ENCODE measurements at places on chromosomes 1 and 21. TPM values are rescaled to one million over a fixed set of nuclear protein-coding genes. Genes with fewer than 3 reads are reported as not detected.
A peak's percentile ranks its signal among the peaks of the same experiment; 100 is the strongest.

Gene KLHL21
- 20.4 TPM for polyA plus RNA-seq

Gene CACNA1S
- not detected for polyA plus RNA-seq

Gene UMODL1
- not detected for polyA plus RNA-seq

Gene KRTAP7-1
- not detected for polyA plus RNA-seq

Gene RBP7
- 106 TPM for polyA plus RNA-seq

Gene LCE1F
- polyA plus RNA-seq, result not detected

Gene TDRD5
- polyA plus RNA-seq, result not detected

Gene GJA9
- not detected for polyA plus RNA-seq

Gene RAP1GAP
- polyA plus RNA-seq, result 5.9 TPM

Gene SLC2A5
- 0.39 TPM for polyA plus RNA-seq

GRCh38 chr1:183168308-183168707 lies 17.8 kb upstream of the LAMC2 start:
- DNase-seq, result no peak

DNA sequence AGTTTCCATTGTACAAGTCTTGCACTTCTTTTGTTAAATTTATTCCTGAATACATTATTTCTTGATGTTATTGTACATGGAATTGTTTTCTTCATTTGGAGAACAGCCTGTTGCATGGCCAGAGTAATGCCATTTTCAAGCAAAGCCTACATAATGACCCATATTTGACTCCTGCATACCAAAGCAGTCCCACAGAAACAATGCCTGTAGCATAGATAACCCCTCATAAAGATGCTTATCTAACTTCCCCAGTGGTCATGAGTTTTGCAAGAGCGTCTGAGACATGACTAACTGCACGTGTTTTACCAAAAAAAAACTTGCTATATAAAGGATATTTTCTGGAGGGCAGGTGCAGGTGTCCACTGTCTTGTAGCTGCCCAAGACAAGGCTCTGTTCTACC lies 30.3 kb upstream of the RLF start:
- no peak for DNase-seq

- no peak for DNase-seq
Observed at GRCh38 chr1:199936441-199936840, 91.1 kb upstream of the NR5A2 start.

DNA sequence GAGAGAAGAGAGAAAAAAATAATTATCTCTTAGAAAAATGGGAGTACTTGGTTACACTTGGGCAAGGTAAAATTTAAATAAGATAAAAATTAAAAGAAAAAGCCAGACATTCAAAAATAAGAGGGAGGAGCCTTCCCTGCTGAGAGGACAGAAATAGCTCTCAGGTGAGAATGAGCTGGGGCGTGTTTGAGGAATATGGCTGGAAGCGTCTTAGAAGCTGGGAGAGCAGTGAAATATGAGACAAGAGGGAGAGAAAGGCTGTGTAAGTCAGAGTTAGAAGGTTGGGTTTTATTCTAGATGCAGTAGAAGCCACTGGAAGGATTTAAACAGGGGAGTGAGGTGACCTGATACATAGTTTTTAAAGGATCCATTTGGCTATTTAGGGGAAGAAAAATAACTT lies 154.2 kb upstream of the L1TD1 start:
- DNase-seq, result no peak

GRCh38 chr1:39272027-39272797 lies 67.7 kb downstream of the MACF1 start:
- DNase-seq, result peak; percentile 25

- DNase-seq, result no peak
Observed at GRCh38 chr21:25370311-25370744, 237.0 kb downstream of the MRPL39 start.

GRCh38 chr1:29793653-29794348 lies 557.5 kb downstream of the PTPRU start:
- no peak for DNase-seq

GRCh38 chr1:41452704-41453290 lies 31.7 kb downstream of the EDN2 start:
- no peak for DNase-seq

- no peak for DNase-seq
Observed at GRCh38 chr1:58885998-58886397, 102.2 kb upstream of the JUN start.

GRCh38 chr1:6223617-6224016 lies 12.1 kb downstream of the ICMT start:
- DNase-seq, result peak; percentile 67

DNA sequence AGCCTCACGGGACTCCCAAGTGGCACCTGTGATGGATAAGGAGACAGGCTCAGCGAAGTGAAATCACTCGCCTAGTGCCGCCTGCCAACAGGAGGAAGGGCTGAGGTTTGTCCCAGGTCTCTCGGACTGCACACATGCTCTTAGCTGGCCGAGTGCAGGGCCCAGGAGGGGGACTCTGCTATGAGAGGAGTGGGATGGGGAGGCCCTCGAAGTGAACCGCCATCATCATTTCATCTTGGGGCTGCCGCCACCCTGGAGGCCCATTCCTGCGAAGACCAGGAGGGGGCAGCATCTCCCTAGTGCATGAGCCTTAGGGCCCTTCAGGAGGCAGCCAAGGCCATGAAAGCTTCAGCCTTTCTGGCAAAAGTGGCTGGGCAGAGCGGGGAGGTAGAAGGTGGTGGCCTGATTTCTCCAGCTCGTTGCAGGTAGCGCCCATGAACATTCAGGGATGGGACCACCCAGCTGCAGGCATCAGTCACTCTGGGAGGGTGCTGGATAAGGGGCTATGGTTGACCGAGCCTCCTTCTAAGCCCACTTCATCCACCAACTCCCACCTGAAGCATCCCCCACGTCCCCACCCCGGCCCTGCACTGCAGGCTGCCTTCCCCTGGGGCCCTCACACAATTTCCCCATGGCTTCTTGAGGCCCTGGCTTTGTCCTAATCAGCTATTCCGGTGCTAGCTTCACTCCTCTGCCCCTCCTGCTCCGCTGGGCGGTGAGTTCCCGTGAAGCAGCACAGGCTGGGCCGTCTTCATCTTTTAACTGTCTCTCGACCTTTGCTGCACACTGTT lies 17.2 kb upstream of the RASSF5 start:
- peak; percentile 74 for DNase-seq

GRCh38 chr1:171744986-171745385 lies 3.1 kb upstream of the VAMP4 start:
- DNase-seq, result no peak

DNA sequence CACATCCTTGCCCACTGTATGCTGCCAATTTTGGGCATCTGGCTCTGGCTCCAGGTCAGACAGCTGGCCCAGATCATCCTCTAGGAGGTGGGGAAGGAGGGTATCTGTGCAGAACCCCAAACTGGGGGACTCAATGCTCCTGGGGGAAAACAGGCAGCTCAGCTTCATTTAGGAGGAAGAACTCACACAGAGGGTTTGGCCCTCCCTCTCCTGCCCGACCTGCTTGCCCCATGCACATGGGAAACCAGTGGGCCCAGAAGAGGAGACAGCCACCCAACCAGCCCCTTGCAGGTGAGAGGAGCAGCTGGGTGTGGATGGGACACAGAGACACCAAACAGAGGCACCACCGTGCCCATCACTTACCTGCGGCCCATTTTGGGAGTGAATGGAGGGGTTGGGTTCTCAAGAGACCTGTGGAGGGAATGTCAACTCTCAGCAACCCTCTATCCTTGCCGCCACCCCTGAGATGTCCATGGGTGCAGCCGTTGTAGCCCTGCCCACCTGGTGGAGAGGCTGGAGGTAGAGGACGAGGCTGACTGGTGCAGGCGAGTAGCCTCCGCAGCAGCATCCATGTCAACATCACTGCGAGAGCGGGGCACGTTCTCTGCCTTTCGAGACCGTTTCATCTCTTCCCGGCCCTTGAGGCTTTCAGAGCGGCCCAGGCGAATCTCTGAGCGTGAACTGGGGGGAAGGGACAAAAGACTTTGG lies 27.5 kb downstream of the LRRC71 start:
- no peak for DNase-seq

- DNase-seq, result no peak
Observed at GRCh38 chr1:207186503-207186902, 82.5 kb downstream of the C4BPA start.

DNA sequence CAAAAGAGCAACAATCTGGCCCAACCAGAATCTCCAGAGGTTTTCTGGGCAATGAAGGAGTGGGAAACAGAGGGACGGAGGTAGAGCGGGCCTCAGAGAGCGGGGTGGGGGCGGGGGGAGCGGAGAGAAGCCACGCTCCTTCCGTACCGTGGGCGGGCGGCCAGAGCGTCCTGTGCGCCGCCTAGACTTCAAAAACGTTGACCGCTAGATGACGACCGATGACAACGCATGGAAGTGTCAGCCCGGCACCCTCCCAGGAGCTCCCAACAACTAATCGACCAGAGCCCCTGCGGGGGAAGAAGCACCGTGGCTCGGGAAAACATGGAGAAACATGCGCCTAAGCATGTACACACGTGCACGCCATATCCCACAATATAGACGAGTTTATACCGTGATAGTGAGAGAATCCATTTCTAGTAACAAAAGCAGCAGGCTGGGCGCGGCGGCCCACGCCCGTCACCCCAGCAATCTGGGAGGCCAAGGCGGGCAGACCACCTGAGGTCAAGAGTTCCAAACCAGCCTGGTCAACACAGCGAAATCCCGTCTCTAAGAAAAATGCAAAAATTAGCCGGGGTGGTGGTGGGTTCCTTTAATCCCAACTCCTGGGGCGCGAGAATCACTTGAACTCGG lies 131.9 kb downstream of the LIPI start:
- DNase-seq, result no peak

DNA sequence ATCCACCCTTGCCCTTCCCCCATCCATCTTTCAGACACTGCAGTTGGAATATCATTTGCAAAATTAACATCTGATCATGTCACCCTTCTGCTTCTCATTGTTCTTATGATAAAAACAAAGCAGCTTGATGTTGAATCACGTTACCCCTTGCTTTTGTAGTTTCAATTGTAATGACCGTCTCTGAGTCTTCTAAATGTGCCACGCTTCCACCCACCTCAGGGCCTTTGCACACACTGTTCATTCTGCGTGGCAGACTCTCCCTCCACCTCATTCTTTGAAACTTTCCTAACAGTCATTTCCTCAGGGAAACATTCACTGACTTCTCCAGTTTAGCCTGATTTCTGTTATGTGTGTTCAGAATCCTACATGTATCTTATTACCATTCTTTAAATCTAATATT lies 143.6 kb upstream of the LMO4 start:
- DNase-seq, result no peak

GRCh38 chr1:217017165-217017564 lies 293.9 kb upstream of the ESRRG start:
- DNase-seq, result no peak

GRCh38 chr21:42016364-42016985 lies 6.3 kb upstream of the ZBTB21 start:
- no peak for DNase-seq

- no peak for DNase-seq
Observed at GRCh38 chr1:94011709-94012595, 102.7 kb upstream of the GCLM start.

All from heart right ventricle (tissue), 16 donors.